ENCODE measurements at places on chromosomes 3 and 15.

DNA sequence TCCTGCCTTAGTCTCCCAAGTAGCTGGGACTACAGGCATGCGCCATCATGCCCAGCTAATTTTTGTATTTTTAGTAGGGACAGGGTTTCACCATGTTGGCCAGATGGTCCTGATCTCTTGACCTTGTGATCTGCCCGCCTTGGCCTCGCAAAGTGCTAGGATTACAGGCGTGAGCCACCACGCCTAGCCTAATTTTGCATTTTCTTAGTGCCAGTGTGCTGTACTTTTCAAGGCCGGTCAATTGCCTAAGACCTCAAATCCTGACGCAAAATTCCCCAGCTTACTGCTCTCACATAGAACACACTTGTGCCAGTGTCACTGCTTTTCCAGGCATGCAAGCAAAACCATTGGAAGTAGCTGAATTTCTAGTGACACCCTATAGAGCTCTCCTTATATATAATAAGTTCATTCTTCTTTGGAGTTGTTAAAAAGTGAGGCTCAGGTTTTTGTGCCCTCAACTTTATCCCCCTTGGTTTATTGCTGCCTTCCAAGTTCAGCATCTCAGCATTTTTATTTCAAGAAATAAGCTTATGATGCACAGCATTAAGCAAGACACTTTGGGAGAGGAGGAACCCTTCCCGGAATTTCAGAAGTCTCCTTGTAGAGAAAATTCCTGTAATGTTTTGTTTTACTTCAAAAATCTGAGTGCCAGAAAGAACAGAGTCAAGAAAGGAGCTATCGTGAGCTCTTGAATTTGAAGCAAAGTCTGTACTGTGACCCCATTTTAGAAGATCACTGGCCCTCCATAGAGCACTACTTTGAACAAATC, 93.2 kb downstream of the FILIP1L start:
- no peak for DNase-seq

DNA sequence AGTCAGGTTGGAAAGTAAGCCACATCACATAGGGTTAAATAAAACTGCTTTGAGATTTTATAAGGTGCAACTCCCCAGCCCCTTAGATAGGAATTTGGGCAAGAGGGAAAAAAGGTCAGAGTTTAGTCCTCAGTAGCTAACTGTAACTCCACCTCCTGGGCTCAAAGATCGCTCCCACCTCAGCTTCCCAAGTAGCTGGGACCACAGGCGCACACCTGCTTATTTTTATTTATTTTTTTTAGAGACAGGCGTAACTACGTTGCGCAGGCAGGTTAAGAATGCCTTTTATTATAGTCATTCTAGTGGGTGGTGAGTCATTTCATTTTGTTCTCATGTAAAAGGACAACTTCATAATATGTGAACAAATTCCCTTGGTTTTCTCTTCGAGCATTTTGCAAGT, 14.7 kb downstream of the TM2D3 start:
- DNase-seq = no peak

GRCh38 chr3:169299129-169299528, 364.4 kb downstream of the MECOM start:
- no peak for DNase-seq

DNA sequence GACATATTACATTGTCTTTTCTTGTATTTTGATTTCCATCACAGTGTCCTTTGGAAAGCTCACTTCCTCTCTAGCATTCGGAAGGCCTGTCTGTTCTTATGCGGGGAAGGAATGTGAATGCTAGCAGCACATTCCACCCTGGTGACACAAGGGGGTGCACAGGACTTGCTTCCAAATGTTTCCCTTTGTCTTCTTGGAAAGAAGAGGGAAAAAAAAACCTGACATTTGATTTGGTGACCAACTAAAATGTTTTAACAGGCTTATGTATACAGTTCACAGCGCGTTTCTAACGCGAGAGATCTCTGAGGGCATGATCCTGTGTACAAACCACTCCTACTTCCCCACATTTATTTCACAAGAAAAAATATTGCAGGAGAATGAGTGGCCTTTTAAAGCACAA, 107.6 kb upstream of the FXR1 start:
- DNase-seq = no peak

DNA sequence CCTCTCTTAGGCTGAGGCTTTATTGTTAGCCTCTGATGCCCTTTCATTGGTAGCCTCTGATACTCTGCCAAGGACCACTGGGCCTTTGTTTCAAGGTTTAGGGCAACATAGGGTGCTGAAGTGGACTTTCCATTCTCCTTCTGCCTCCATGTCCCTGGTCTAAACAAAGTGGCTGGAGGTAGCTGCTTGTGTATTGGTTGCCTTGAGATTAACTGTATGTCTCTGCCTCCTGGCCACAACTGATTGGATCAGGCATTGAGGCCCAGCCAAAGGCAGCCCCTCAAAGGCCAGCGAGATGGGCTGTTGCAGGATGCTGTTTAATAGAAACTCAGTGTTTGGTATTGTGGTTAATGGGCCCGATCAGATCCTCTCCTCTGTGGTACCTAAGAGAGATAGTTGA, 77.9 kb upstream of the PRR23C start:
- no peak for DNase-seq

DNA sequence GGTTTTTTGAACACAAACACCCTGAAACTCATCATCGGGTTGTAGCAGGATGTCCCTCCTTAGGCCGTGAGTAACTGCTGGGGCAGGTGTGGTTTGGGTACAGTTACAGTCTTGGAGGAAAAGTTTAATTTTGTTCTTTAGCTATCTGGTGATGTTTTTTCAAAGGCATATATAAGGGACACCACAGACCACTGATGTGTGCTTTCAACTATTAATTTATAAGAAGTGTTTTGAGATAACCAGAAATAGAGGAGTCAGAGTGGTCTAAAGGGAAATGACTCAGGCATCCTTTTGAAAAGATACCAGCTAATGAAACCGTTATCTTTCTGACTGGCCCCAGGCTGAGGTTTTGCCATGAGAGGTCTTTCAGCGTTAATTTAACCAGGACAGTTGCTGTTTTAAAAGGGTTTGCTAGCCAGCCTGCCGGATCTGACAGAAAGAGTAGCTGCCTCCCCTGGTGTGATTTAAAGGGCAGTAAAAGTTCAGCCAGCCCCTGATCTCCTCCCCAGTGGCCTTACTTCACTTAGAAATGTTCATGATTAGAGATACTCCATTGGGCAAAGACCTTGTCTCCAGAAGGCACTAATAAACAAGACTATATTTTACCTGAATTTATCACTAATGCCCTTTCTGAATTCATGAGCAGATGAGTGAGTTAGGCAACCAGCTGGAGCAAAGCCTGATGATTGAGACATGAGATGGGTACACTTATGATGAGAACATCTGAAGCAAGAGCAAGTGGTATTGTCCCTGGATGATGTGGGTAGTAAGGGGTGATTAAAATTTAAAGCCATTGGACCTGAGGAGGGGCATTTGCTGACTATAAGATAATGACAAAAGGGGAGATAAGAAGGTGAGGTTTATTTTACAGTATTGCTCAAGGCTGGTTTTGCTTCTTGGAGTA, 482.5 kb upstream of the TBL1XR1 start:
- no peak for DNase-seq

- no peak for DNase-seq
These were observed 146.4 kb downstream of the TJP1 start for GRCh38 chr15:29675791-29676301.

DNA sequence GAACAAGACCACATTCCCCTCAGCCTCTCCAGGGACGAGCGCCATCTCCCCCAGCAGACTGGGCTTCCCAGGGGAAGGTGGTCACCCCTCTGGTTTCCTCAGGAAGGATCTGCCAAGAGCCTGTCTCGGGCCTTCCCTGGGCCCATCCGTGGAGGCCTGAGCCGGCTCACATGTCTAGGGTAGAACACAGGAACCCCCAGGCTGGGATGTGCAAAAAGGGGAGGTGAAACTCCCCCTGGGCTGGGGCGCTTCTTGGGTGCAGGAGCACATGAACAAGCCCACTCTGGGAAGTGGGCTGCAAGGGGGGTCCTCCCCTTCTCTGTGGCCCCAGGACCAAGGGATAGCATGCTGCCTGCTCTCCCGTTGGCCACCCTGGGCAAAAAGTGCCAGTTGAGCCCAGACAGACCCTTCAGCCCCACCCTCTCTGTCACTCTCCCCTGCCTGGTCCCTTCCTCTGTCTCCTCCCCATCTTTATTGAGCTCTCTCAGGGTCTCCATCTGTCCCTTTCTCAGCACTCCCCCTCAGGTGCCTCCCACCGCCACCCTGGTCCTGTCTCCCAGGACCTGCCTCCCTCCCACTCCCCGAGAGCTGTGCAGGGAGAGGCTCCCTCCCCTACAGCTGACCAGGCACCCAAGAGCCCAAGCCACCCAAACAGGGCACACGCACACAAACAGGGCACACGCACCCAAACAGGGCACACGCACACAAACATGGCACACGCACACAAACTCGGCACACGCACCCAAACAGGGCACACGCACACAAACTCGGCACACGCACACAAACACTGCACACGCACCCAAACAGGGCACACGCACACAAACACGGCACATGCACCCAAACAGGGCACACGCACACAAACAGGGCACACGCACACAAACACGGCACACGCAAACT, 864 bp downstream of the SEMA3G start:
- no peak for DNase-seq

- no peak for DNase-seq
These were observed 180.5 kb downstream of the RSL24D1 start for GRCh38 chr15:55016225-55016624.

DNA sequence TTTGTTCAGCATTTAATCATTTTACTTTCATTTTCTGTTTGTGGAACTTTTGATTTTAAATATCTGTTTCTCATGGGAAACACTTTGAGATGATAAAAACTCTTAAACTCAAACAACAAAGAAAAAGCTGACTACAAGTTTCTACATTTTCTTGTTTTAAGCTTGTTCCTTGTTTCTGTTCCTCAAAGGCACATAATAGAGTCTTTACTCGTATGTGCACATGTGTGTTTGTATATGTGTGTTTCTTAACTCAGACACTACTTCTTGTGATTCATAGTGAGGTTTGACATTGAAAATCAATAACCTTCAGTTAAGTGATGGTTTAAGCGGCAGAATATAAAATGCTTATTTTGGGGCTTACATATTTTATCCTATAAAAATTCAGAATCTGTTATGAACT, 786.7 kb upstream of the EPHA6 start:
- DNase-seq = no peak

Measured in stimulated activated CD4-positive, alpha-beta T cell treated with anti-CD3 and anti-CD28 coated beads, Interleukin-2, amount 100 ng/mL, for 4 hours (primary cell).